Right lobe of liver (tissue), 6 donors: ENCODE measurements at places on chromosomes 3 and 15. TPM values are rescaled to one million over a fixed set of nuclear protein-coding genes. Genes with fewer than 3 reads are reported as not detected.

DNA sequence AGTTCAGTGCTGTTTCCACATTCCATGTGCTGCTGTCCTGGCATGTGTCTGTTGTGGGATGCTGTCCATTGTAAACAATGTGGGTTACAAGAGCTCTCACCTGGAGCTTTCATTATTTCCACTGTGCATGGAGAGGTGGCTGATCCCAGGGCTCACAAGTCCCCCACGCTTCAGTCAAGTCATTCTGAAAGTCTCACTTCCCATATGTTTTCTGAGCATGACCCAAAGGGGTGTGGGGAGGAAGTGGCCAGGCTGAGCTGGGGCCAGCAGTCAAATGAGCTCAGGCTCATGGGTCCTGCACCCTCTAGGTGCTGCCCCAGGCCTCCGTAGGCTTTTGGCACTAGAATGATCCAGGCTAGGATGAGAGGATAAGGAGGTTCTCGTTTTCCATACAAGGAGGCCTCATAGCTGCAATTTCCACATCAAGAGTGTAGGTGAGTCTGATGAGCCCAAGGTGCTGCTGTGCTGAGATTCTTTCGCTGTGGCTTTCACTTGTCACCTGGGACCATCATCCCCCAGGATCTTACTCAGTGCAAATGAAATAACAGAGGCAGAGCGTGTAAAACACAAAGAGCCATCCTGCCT lies 22.0 kb downstream of the STARD5 start:
- no peak for DNase-seq

- no peak for DNase-seq
These were observed 57.0 kb downstream of the NEK10 start for GRCh38 chr3:27312044-27312668.

DNA sequence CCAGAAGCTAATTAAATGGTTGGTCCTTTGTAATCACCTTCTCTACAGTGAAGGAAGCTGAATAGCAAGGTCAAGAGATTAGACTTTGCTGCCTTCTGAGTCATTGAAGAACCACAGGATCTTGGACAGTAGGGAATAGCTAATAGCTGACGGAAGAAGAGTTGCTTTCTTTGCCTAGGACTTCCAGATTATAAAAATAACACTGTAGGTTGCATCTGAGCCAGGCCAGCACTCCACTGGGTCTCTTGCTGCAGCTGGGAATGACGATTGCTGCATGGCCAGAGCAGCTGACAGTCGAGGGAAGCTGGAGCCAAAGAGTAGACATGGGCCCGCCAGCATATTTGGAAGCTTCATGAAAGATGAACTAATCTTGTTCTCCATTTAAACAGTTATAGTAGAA lies 81.5 kb upstream of the KCNMB2 start:
- DNase-seq = no peak

- no peak for DNase-seq
These were observed 38.0 kb downstream of the RNF13 start for GRCh38 chr3:149850787-149851584.

- DNase-seq = no peak
These were observed 14.0 kb upstream of the PLA2G4E start for GRCh38 chr15:42034628-42035434.

DNA sequence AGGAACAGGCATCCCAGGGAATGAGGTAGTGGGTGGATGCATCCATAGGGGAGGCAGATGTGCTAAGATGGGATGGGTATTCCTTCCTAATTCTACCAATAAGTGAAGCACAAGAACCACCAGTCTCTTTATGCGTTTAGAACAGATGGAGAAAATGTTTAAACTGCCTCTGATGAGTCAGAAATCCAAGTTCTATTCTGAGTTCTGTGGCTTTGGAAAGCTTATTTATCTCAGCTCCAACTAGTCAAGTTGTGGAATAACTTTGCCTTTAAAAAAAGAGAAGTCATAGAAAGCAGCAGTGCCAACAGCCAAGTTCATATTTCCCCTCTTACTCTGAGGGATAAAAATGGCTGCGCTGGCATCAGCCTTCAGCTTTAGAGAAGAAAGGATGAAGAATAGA lies 761.7 kb downstream of the IGSF11 start:
- DNase-seq = no peak

IQCF5 gene
- total RNA-seq = not detected

KIF15 gene
- total RNA-seq = 0.14 TPM

CPLX3 gene
- total RNA-seq = not detected
